Activated CD4-positive, alpha-beta T cell treated with anti-CD3 and anti-CD28 coated beads, Interleukin-2, amount 50 U/mL, for 24 hours (primary cell): ENCODE measurements at places on chromosomes 6 and 20.

DNA sequence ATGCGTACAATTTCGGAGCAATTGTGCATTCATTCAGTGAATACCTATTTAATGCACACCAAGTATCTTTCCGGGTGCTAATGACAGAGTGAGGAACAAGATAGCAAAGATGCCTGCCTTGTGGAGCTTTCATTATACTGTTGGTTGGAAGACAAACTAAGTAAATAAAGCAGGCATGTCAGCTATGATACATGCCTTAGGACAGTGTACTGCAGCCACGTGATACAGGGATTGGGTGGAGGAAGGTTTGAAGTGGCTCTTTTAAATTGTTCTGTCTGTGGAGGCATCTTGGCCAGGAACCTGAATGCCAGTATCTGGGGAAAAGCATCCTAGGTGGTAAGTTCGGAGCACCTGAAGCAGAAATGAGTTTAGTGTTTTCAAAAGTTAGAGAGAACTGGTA, 3.0 kb upstream of the OTOR start:
- DNase-seq: no peak

DNA sequence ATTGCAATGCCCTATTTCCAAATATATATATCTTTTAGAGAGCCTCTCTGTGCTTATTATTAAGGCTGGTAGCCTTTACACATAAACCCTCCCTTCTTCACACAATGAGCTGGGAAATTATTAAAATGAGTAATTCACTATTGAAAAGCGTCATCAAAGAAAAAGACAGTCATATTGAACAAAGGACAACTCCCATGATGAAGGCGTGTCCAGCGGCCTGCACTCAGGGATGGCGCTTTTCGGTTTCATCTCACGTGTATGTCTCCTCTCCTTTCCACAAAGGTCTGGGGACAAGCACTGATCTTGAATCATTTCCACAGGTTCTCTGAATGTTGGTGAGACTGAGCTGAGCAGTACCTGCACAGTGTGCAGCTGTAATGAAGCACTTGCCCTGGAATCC, 3.5 kb downstream of the SERPINB9 start:
- no peak for DNase-seq

GRCh38 chr6:89311853-89312531, 3.1 kb downstream of the GABRR2 start:
- no peak for DNase-seq

- DNase-seq: no peak
Measured at GRCh38 chr6:82073484-82073883, 174.1 kb downstream of the IBTK start.

DNA sequence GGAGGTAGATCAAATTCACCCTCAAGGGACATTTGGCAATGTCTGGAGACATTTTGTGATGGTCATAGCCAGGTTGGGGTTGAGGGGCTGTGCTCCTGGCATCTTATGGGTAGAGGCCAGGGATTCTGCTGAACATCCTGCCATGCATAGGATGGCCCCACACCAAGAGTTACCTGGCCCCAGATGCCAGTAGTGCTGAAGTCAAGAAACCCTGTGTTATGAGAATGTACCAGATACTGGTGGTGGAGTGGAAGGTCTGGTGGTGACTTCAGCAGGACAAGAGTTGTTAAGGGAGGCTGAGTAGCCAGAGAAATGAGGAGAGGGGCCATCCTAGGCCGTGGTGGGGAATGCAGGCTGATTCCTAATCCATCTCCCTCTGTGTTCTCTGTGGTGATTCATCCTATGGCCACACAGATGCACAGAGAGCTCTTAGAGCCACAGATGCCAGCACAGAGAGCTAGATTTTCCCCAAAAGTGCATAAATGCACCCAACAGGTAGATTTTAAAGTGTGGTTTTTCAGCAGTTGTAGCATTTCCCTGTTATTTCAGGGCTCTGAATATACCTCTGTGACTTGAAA, 43.6 kb downstream of the CDYL start:
- no peak for DNase-seq

- no peak for DNase-seq
Measured at GRCh38 chr20:50187403-50188051, 3.1 kb upstream of the CEBPB start.

DNA sequence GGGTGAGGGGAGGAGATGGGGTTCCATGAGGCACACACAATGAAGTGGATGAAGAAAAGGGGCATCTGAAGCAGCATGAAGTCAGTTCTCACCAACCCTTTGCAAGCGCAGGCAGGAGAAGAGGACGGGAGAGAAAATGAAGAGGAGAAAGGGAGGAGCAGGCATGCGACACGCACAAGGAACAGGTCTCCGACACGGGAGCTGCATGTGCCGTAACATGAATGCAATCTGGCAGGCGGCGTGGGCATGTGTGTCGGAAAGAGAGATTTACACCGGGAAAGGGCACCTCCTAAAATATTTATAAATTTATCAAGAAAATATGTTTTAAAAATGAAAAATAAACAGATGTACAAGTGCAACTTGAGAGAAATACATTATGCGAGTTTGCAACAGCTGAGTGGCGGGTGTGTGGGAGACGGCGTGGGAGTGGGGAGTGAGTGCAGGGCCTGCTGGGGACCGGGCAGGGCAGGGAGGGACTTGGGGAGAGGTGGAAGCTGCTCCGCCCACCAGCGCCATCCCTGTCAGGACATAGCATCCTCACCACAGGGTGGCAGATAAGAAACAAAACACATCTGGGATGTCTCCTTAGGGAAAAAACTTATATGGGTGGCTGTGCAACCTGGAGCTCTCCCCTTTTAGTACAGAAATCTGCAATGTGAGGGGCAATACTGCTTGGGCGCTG, 40.6 kb downstream of the GJA10 start:
- no peak for DNase-seq

DNA sequence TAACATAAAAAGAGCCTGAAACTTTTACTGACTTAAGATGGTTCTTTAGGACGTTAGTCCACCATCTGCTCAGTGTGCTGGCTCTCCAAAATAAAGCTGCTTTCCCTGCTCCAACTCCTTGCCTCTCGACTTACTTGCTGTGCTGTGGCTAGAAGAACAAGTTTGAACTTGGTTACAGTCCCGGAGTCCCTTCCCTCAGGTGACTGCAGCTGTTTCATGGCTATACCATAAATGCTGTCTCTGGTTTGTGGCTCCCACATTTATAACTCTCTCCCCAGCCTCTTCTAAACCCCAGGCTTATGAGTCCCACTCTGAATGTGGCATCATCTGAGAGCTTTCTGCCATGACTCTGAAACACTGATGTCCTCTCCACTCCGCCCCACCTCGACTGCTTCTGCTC, 306.4 kb upstream of the PRND start:
- DNase-seq: no peak

DNA sequence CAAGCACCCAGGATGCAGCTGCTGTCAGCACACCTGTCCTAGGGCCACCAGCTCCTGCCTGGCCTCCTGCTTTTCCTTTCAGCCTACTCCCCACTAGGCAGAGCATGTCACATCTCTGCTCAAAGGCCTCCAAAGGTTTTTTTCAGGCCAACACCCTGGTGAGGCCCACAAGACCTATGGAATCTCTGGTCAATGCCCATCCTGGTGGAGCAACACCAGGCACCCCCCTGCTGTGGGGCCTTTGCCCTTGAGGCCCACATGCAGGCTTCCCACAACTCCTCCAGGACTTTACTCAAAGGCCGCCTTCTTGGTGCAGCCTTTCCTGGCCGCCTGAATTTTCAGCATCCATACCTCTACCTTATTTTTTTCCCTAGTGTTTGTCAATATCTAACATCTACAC, 76.9 kb downstream of the SLC23A2 start:
- no peak for DNase-seq

DNA sequence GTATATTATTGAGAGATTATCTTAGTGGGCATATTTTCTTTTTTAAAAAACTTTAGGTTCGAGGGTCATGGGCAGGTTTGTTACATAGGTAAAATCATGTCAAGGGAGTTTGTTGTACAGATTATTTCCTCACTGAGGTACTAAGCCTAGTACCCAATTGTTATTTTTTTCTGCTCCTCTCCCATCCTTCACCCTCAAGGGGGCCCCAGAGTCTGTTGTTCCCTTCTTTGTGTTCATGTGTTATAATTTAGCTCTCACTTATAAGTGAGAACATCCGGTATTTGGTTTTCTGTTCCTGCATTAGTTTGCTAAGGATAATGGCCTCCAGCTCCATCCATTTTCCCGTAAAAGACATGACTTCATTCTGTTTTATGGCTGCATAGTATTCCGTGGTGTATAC, 247.9 kb upstream of the RAB32 start:
- DNase-seq: no peak

DNA sequence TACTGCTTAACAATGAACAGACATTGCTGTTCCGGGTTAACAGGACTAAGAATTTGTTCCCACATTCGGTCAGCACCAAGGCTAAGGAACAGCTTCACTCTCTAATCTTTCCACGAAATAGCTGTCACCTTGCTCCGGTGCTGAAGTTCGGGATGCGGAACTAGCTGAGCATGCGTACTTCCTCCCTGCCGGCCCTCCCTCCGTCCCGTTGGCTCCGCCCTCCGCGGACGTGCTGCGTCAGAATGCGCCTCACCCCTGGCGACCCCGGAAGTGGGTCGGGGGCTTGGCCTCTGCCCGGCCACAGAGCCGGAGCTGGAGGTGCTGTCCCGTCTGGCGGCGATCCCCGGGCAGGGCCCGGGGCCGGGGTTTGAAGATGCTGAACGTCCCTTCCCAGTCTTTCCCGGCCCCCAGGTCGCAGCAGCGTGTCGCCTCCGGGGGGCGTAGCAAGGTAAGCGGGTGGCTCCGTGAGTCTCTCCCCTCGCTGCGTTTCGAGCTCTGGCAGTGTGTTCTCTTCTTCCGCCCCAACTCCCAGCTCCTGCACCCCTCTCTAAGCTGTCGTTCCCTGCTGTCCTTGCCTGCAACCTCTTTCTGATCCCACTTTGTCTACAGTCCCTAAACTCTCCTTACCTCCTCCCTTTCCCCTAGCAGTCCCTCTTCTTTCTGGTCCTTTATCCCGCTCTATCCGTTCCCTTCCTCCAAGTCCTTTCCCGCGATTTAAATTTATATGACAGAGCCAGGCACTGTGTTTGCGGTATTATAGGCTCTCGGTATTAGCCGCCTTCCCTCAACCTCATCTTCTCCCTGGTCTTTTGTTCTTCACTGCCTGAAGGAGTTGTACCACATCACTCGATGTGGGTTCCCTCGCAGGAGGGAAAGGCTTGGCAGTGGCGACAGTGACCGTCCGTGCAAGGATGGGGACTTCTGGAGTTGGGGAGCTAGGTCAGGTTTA, at the start of gene CYB5R4:
CYB5R4 (plus strand) TSS at position 280 of the 949 bp plus-strand sequence; CDS start at position 374, 94 bp downstream.
- DNase-seq: peak; percentile 89

DNA sequence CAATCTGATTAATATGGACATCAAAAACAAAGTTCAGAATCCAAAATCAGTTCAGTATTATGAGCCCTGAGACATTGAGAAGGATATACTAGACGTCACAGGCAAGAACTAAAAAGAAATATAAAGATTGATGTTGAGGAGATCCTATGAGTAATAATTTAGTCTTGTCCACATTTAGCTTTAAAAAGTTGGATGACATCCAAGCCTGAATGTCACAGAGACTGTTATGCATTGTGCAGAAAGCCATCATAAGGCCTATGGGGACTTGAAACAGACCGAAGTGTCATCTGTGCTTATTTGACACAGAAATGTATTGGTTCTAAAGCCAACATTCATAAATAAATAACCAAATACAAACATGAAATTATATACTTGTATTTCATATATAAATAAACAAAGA, 581.8 kb upstream of the MMS22L start:
- DNase-seq: no peak

DNA sequence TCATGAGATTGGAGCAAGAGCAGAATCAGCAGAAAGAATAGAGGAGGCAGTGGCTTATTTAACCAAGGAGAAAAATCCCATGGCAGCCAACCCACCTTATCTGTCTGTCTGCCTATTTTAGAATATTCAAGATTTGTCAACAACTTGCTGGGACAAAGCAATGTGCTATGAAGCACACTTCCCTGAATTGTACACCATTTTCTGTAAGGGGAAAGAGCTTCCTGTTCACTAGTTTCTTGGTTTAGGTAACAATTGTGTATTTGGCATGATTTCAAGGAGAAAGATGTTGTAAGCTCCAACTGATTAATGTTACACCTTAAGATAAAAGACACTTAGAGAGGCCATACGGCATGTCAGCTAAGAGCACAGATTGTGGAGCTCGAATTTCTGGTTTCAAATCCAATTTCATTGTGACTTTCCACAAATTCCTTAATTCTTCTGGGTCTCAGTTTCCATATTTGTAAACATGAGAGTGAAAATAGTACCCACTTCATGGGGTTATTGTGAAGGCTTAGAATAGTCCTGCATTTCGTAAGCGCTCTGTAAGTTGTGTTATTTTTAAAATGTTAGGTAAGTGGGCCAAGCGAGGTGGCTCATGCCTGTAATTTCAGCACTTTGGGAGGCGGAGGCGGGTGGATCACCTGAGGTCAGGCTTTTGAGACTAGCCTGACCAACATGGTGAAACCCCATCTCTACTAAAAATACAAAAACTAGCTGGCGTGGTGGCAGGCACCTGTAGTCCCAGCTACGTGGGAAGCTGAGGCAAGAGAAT, 4.8 kb upstream of the MUC22 start:
- no peak for DNase-seq

- peak; percentile 21 for DNase-seq
Measured at GRCh38 chr20:325889-326644, 715 bp downstream of the SOX12 start.
